Activated CD8-positive, alpha-beta memory T cell treated with anti-CD3 and anti-CD28 coated beads, Interleukin-2, amount 10 ng/mL, durations not matched to agents 7 days and 5 days (primary cell): ENCODE measurements at places on chromosomes 6 and 20. TPM values are rescaled to one million over a fixed set of nuclear protein-coding genes. Genes with fewer than 3 reads are reported as not detected.

The CRISP3 gene
- total RNA-seq, result not detected

The SCUBE3 gene
- total RNA-seq, result 0.54 TPM

The BTNL2 gene
- not detected for total RNA-seq

The KPNA5 gene
- 7.3 TPM for total RNA-seq

The PROCR gene
- 2.4 TPM for total RNA-seq

The BYSL gene
- total RNA-seq, result 33.1 TPM
